ENCODE measurements at places on chromosomes 2 and 18.

DNA sequence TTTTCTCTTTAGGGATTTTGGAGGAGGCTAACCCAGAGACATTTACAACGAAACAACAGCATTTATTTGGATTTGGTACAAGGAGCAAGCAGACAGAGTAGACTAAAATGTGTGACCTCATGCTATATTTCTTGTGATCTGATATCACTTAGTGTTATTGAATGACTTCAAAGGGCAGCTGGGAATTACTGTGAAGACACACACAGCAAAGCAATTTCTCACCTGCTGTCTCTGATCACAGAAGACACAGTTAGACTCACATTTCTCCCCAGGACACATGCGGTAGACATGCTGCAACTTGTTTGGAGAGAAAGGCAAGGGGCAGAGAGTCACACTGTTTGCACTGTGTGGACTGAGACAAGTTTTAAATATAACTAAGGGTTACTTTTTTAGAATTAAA is 67.5 kb downstream of the LTBP1 start:
- no peak for DNase-seq

- no peak for DNase-seq
Measured at GRCh38 chr2:2867397-2867979, 510.1 kb downstream of the EIPR1 start.

- DNase-seq: no peak
Measured at GRCh38 chr2:164899121-164899520, 56.2 kb downstream of the SLC38A11 start.

DNA sequence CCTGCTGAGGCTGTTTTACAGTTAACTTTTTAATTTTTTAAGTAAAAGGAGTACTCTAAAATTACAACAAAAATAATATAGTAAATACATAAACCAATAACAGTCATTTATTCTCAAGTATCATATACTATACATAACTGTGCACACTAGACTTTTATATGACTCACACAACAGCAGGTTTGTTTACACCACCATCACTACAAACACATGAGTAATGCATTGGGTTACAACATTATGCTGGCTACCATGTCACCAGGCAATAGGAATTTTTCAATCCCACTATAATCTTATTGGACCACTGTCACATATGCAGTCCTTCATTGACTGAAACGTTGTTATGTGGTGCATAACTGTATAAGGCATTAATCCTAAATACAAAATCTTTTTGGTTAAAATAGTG is 42.5 kb downstream of the RASGRP3 start:
- DNase-seq: no peak

DNA sequence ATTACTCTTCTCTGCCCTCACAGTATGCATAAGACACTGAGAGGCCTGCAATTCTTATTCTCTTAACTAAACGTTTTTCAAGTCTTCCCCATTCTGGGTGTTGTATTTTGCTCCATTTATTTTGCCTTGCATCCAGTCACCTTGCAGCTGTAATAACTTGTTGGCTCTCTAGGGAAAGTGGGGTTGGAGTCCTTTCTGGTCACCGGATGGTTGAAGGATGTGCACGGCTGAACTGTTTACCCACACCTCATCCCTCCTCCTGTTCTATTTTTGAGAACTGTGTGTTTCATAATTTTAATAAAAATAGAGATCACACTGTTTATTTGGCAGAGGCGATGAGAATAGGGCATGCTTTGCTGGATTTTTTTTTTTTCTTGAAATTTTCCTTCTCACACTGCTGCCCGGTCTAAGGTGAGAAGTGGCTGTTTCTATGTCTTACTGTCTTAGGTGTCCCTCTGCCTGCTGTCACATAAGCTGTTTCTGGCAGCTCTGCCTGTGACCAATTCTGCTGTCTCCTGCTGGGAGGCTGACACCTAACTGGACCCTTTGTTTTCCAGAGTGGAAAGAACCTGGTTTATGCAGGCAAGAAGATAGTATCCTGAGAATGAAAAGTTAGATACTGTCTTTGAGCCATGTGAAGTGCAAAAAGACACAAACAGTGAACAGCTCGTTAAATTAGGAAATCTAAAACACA is 342.6 kb downstream of the DPP10 start:
- no peak for DNase-seq

GRCh38 chr18:63405986-63406385 is 16.3 kb downstream of the VPS4B start:
- no peak for DNase-seq
